Endothelial cell of umbilical vein (primary cell): ENCODE measurements at places on chromosomes 6 and 20. TPM values are rescaled to one million over a fixed set of nuclear protein-coding genes. Genes with fewer than 3 reads are reported as not detected.

Gene CNBD2
- total RNA-seq = 4.9 and 5.3 TPM in 2 replicates

Gene LY6G6D
- not detected in 2 replicates for total RNA-seq

Gene CYP39A1
- not detected in 2 replicates for total RNA-seq

Gene GPX5
- total RNA-seq = not detected in 2 replicates

Gene ADAM33
- total RNA-seq = 0.18 TPM in 1 of 2 replicates, not detected in the other

Gene IMPG1
- total RNA-seq = not detected in 2 replicates

Gene BEND3
- total RNA-seq = 4.8 TPM in 2 replicates

Gene NHSL1
- total RNA-seq = 55.0 and 66.9 TPM in 2 replicates

Gene SH3BGRL2
- 10.7 and 15.2 TPM in 2 replicates for total RNA-seq

Gene RRAGD
- 0.90 and 2.0 TPM in 2 replicates for total RNA-seq

Gene CDSN
- total RNA-seq = not detected in 2 replicates

Gene PREX1
- total RNA-seq = 65.7 and 72.9 TPM in 2 replicates

Gene MCHR2
- total RNA-seq = not detected in 2 replicates

Gene SUMO4
- total RNA-seq = 2.6 and 3.1 TPM in 2 replicates

Gene CST1
- total RNA-seq = 2.2 TPM in 1 of 2 replicates, not detected in the other

Gene MMP24
- 0.27 and 0.32 TPM in 2 replicates for total RNA-seq

Gene FBXL4
- total RNA-seq = 9.4 and 9.8 TPM in 2 replicates

Gene SNX5
- total RNA-seq = 109 and 121 TPM in 2 replicates
